ENCODE measurements at places on chromosomes 16 and 17.

- DNase-seq, result no peak
Observed at GRCh38 chr16:65783709-65784474, 582.6 kb upstream of the CDH5 start.

DNA sequence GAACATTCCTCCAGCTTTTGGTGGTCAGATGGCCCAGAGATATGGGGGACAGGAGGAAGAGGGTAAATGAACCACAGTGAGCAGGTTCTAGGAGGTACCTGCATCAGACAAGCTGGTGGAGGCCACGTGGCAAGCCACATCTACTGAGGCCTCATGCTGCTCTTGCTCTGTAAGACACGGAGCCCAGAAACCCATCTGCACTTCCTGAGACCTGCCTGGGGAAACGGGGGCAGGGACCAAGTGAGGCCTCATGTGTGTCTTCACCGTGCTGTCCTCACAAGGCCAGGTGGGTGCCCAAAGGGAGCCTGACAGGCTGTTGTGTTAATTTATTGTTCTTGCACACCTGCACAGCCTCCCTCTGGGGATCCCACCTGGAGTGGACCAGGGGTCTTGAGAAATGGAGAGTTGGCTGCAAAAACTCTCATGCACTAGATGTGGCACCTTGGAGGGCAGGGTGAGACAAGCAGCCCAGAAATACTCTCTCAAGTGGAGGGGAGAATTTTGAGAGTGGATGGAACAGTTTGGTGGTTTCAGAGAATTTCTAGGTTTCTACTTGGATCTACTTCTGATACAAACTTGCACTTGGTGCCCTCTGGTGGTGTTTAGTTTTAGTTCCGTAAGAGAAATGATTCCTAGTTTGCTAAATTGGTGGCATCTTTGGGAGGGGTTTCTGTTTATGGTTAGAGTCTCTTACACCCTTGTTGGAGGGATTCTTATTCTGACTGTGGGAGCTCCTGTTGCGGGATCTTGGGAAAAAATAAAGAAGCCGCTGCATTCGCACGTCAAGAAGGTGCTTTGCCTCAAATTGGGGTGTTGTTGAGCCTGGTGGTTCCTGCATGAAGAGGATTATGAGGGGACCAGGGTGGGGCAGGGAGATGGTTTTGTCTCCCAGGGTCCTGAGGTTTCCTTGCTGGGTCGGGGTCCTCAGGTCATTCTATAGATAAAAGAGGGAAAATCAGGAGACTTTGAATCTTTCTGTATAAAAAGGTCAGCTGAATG, 47.5 kb downstream of the SLC6A2 start:
- peak; percentile 50 for DNase-seq

- DNase-seq, result no peak
Observed at GRCh38 chr16:24203675-24204074, 52.5 kb upstream of the CACNG3 start.

DNA sequence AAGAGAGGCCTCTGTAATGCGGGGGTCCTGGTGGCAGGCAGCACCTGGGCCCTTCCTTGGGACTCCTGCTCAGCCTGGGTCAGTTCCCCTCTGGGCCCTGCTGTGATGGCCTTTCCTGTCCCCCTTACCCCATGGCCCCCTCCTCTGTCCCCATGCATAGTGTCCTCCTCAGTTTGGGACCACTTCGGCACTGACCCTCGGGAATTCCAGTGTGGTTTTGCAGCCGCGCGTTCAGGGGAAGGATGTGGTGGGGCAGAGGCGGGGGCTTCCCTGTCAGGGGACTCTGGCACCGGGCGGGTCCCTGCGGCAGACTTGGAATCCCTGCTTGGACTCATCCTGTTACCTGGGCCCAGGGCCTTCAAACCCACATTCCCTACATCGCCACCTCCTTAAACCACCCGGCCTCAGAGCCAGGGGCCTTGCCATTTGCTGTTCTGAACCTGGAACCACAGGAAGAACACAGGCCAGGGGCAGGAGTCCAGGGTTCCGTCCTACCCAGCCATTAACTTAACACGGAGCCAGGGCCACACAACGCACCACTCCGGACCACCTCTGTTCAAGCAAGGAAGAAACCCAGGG, 31.4 kb upstream of the EIF1 start:
- no peak for DNase-seq

- DNase-seq, result no peak
Observed at GRCh38 chr16:73036074-73036826, 11.7 kb downstream of the ZFHX3 start.

DNA sequence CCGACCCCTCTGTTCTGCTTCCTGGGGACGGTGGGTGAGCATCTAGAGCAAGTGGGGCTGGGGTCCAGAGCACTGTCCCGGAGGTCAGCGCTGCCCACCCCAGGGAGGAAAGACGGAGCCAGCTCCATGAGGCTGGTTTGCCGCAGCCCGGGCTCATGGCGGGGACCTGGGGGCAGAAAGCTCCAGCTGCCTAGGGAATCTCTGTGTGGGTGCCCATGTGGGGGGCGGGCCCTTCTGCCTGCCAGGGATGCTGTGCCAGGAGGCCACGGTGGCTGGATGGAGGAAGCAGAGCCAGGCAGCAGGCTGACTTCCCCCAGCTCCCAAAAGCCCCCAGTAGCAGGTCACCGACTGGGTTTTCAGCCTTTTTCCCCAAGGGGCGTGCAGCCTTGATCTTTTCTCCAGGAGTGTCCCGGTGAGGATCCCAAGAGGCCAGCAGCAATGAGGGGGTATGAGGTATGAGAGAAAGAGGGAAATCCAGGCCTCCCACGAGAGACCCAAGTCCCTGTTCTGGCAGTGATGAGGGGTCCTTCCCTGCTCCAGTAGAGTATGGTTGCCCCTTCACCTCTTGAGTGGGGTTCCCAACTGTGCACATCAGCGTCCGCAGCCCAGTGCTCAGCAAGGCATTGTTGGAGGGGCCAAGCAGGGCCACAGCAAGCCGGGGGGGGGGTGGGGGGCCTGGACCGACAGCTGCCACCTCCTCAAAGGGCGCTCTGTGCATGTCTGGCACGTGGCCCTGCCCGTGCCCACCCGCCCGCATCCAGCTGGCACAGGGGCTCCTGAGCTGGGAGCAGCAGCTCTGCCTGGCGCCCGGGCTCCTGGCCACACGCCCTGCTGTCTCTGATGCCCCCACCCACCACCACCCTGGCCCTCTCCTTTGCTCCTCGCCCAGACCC, 15.6 kb upstream of the BCAR1 start:
- no peak for DNase-seq

- no peak for DNase-seq
Observed at GRCh38 chr17:49053171-49053829, 56.1 kb downstream of the IGF2BP1 start.

DNA sequence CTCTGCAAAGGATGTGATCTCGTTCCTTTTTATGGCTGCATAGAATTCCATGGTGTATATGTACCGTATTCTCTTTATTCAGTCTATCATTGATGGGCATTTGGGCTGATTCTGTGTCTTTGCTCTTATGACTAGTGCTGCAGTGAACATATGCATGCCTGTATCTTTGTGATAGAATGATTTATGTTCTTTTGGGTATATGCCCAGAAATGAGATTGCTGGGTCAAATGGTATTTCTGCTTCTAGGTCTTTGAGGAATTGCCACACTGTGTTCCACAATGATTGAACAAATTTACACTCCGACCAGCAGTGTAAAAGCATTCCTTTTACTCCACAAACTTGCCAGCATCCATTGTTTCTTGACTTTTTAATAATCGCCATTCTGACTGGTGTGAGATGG, 60.2 kb upstream of the ADORA2B start:
- DNase-seq, result no peak

DNA sequence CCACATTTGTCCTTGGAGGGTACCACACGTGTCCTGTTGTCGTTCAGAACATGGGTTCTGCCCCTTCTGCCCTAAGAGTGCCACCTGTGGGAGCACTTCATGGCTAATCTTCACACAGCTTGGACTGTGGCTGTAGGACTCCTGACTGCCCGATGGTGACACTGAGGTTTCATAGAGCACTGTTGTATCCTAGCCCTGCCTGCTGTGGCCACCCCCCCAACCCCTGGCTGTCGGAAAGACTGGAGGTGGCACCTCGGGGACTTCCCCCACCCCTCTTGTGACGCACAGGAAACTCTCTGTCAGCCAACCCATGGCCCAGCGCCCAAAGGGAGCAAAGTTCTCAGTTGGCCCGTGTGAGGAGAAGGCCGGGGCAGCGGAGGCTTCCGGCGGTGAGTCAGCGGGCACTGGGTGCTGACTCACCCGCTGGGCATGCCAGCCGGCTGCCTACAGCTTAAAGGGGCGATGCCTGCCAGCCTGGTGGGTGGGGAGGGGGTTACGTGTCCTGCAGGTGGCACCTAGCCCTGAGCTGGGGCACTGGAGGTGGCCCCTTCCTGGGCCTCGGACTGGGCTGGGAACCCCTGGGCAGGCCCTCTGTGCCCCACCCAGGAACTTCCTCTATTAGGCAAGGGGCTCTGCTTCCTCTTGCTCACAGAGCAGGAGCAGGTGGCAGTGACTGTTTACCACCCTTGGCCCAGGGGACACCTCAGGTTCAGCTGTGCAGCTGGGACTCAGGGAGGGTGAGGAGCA, 3.4 kb downstream of the MAP2K3 start:
- DNase-seq, result peak; percentile 97

DNA sequence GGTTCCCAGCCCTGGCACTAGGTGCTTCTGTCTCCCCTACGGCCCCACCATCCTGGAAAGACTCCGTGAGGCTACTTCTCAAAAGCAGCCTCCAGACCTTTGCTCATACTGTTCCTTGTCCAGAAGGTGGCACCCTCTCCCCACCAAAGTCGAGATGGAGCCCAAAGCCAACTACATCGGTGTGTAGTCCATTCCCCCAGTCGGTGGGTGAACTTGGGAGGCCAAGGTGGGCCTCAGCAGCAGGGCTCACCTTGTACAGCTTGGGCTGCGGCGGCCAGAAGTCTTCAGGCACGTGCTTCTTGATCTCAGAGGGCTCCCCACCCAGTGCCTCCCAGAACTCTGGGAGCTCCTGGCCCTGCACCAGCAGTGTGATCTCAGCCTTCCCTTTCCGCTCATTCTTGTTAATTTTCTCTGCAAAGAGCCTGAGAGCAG, 10.2 kb downstream of the FLII start:
- peak; percentile 81 for DNase-seq

- no peak for DNase-seq
Observed at GRCh38 chr16:23232806-23233205, 50.3 kb downstream of the SCNN1G start.

DNA sequence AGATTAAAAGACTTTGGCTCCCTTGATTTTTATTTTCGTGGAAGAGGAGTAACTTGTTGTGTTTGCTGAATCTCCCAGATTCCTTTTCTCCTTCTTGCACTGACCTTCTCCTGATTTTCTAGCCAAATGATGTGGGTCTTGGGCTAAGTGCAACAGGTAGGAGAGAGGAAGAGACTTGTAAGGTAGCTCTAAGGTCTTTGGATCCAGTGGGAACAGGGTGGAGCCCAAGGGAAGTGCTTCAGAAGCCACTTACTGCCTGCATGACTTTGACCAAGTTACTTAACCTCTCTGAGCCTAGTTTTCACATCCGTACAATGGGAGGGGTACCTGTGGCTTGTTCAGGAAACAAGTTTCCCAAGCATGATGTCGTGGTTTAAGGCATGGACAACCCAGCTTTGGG, 111.3 kb upstream of the IRX3 start:
- no peak for DNase-seq

GRCh38 chr16:87457061-87457611, 35.7 kb downstream of the ZCCHC14 start:
- no peak for DNase-seq
